ENCODE measurements at places on chromosomes 2 and 18. TPM values are rescaled to one million over a fixed set of nuclear protein-coding genes. Genes with fewer than 3 reads are reported as not detected.
A peak's percentile ranks its signal among the peaks of the same experiment; 100 is the strongest.

The CCDC68 gene
- 1.4 TPM for total RNA-seq

The SLC5A7 gene
- not detected for total RNA-seq

The MAP3K19 gene
- total RNA-seq, result 0.15 TPM

The MPV17 gene
- total RNA-seq, result 118 TPM

The MAP2 gene
- total RNA-seq, result 153 TPM

The PROKR1 gene
- not detected for total RNA-seq

The LCT gene
- not detected for total RNA-seq

GRCh38 chr2:9275399-9275798 lies 68.8 kb downstream of the ASAP2 start:
- no peak overlapping the region for H3K4me3 ChIP-seq
- no peak overlapping the region for H3K27ac ChIP-seq
- H3K27me3 ChIP-seq, result no peaks in the 10 kb centered on the region
- DNase-seq, result no peak
- H3K36me3 ChIP-seq, result no peaks in the 10 kb centered on the region
- peaks cover 37% of the 10 kb centered on the region for H3K4me1 ChIP-seq

- no peak for DNase-seq
- no peak overlapping the region for H3K27ac ChIP-seq
- no peak overlapping the region for H3K4me3 ChIP-seq
- peaks cover 5% of the 10 kb centered on the region for H3K36me3 ChIP-seq
- H3K27me3 ChIP-seq, result no peaks in the 10 kb centered on the region
Measured at GRCh38 chr2:53939656-53940055, 31.1 kb downstream of the PSME4 start.

DNA sequence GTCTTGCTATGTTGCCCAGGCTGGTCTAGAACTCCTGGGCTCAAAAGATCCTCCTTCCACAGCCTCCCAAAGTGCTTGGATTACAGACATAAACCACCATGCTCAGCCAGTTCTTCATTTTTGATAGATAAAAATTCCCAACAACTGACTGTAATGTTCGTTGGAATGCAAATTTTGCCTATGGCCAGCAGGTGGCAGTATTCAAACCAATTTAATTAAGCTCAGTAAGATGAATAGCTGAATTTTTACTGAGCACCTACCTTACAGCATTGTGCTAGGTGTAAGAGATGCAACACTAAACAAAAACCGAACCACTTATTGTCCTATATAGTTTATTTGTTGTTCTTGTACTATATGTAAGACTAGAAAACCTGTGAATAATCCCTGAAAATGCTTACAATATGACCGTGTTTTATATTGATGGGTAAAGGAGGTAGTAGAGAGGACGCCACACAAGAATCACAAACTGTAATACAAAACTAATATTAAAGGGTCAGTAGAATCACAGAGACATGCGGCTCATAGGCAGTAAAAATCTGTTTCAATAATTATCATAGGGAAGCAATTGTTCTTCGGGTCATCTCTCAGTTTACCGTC lies 8.2 kb upstream of the TMEM182 start:
- H3K27ac ChIP-seq, result no peak overlapping the region
- no peak overlapping the region for H3K4me3 ChIP-seq
- no peaks in the 10 kb centered on the region for H3K4me1 ChIP-seq
- peak; percentile 30 for DNase-seq

DNA sequence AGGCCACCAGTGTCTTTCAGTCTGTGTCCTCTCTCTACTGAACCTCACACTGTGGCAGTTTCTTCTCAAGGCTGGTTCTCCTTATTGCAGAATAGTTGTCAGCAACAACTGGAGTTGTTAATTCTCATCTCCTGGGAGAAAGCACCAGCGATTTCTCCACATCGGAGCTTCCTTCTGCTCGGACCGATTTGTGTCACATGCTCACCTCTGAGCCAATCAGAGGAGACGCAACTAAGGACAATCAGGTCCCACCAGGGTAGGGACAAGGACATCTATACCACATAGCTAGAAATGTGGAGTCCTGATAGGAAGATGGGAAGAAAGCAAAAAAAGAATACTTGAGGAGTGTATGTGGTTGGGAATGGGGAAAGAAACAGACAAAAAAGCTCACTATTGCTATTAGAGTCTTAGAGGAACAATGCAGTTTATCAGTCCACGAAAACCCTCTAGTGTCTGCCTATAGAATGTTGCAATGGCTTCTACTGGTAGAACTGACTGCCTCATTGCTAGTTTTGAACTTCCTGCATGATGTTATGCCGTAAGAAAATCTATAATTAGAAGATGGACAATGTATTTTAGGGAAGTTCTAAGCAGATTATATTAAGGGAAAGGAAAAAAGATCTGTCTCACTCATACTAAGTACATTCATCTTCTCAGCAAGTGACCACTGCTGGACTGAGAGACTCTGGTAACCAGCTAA lies 169.7 kb downstream of the CDCA7 start:
- no peak overlapping the region for H3K4me3 ChIP-seq
- H3K27me3 ChIP-seq, result no peaks in the 10 kb centered on the region
- H3K4me1 ChIP-seq, result no peaks in the 10 kb centered on the region
- DNase-seq, result no peak
- no peak overlapping the region for H3K27ac ChIP-seq
- no peaks in the 10 kb centered on the region for H3K36me3 ChIP-seq

DNA sequence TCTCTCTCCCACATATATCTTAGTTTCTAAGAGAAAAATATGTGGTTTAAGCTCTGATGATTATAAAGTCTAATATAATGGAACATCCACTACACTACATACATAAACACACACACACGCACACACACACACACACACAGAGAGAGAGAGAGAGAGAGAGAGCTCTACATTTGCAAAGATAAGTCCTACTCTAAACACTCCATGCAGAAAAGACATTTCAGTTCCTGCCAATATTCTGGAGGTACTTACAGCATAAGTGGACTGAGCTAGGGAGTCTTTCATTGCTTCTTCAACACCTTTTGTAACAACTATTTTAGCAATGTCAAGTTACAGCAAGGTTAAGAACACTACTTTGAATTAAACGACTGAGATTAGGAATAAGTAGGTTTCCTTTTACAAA lies 80.1 kb downstream of the FIGN start:
- H3K36me3 ChIP-seq, result no peaks in the 10 kb centered on the region
- H3K27me3 ChIP-seq, result no peaks in the 10 kb centered on the region
- H3K4me3 ChIP-seq, result no peak overlapping the region
- H3K27ac ChIP-seq, result no peak overlapping the region
